Fibroblast of lung (primary cell): ENCODE measurements at places on chromosomes 16 and 17. TPM values are rescaled to one million over a fixed set of nuclear protein-coding genes. Genes with fewer than 3 reads are reported as not detected.

DNA sequence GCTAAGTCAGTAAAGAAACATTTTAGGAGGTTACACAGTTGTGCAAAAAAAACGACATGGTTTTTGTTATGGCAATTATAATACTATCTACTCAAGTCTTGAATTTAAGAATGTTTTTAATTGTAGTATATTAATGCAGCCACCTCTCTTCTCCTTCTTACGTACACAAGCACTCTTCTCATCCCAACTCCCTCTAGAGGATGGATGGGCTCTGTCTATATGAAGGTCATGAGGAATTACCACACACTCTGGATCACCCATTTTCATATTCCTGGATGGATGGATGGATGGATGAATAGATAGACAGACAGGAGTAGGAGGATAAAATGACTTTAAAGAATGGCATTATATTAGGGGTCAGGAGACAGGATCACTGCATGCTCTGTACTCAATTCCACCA lies 120.0 kb downstream of the PHKB start:
- no peaks in the 10 kb centered on the region for H3K36me3 ChIP-seq
- H3K27me3 ChIP-seq: no peaks in the 10 kb centered on the region
- no peak overlapping the region for H3K4me3 ChIP-seq

DNA sequence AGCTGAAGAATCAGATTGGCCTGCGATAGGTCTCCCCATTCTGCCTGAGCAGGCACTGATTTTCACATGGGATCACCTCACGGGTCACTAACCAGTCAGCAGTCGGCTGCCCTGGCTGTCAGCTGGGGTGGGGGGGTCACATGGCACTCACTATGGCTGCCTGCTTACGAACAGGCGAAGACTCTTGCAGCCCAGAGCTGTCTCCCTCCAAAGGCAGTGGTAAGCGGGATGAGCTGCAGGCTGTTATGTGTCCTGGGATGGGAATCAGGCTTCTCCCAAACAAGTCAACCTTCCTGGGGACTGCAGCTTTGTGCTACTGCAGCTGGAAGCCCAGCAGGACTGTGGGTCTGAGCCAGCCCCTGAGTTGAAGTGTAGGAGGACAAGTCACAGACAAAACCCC lies 29.0 kb upstream of the ADORA2B start:
- no peak for DNase-seq
- H3K4me3 ChIP-seq: no peak overlapping the region
- H3K36me3 ChIP-seq: no peaks in the 10 kb centered on the region
- no peaks in the 10 kb centered on the region for H3K27me3 ChIP-seq

DNA sequence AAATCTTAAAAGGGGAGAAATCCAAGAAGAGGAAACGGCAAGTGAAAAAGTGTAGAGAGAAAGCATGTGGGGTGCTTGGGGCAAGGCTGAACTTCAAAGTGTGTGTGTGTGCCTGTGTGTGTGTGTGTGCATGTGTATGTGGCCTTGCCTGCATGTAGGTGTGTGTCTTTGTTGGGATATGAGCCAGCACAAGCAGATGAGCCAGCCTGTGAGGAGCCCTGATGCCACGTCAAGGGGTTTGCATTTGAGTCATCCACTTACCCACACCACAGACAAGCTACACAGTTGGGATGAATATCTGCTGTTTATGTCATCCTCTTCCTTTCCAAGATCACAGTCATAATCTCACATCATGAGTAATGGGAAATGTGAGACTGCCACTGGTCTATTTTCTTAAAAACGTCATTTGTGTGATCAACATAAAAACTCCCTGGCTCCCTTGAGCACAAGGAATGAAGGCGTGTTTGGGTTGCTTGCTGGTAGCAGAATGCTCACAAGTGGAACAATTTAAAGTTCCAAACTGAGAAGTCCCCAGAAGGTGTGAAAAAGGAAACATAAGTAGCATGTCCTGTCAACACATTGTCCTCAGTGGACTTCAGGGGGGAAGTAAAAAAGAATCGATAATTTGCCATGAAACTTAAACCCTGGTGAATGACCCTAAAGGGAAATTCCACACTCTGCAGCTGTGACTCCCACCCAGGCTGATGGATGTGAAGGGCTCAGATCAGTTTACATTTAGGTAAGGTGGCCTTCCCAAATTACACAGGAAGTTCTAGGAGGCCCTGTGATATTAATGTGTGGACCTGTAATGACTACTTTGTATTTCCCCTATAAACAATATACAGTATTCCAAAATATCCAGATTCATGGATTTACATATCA lies 14.7 kb downstream of the KCTD19 start:
- DNase-seq: peak; percentile 100
- H3K36me3 ChIP-seq: no peaks in the 10 kb centered on the region
- H3K4me1 ChIP-seq: peaks cover 15% of the 10 kb centered on the region
- H3K27ac ChIP-seq: peak overlapping the region; percentile 87

DNA sequence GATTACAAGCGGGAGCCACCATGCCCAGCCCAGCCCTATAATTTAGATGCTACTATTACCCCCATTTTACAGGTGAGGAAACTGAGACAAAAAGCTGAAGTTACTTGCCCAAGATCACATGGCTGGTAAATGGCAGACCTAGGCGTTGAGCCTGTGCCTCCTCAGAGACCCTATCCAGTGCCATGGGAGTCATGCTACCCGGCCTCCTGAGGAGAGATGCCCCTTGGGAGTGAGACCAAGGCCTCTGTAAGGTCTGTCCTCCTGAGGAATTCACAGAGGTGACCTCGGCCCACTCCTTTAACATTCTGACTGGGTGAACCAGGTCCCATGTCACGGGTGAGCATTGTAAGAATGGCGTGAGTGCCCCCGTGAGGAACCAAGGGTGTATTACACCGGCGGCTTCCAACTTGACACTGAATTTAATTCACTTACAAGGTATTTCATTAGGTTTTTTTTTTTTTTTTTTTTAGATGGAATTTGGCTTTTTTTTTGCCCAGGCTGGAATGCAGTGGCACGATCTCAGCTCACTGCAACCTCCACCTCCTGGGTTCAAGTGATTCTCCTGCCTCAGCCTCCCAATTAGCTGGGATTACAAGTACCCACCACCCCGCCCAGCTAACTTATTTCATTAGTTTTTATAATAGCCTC lies 95.7 kb downstream of the ABCC6 start:
- no peaks in the 10 kb centered on the region for H3K27me3 ChIP-seq
- H3K36me3 ChIP-seq: peaks cover 25% of the 10 kb centered on the region
- no peaks in the 10 kb centered on the region for H3K4me1 ChIP-seq

Gene GOSR2
- polyA plus RNA-seq: 59.8 and 72.8 TPM in 2 replicates

Gene TOP3A
- 12.7 and 17.5 TPM in 2 replicates for polyA plus RNA-seq

DNA sequence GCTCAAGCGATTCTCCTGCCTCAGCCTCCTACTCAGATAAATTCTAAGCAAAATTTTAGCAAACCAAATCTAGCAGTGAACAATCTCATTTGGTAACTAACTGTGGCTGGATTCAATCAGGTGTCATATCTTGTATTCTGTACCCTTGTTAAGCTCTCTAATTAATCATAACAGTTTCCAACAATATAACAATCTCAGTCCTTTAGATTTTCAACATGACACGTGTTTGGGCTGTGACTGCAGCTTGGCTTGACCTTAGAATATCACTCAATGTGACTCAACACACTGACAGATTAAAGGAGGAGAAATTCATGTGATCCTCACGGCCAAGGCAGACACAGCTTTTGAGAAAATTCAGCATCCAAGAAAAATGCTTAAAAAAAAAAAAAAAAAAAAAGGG lies 133.6 kb downstream of the BANP start:
- H3K4me1 ChIP-seq: peaks cover 8% of the 10 kb centered on the region
- peak; percentile 62 for DNase-seq
- peaks cover 3% of the 10 kb centered on the region for H3K27me3 ChIP-seq
- no peak overlapping the region for H3K4me3 ChIP-seq
- H3K27ac ChIP-seq: peak overlapping the region; percentile 13
- no peaks in the 10 kb centered on the region for H3K36me3 ChIP-seq

DNA sequence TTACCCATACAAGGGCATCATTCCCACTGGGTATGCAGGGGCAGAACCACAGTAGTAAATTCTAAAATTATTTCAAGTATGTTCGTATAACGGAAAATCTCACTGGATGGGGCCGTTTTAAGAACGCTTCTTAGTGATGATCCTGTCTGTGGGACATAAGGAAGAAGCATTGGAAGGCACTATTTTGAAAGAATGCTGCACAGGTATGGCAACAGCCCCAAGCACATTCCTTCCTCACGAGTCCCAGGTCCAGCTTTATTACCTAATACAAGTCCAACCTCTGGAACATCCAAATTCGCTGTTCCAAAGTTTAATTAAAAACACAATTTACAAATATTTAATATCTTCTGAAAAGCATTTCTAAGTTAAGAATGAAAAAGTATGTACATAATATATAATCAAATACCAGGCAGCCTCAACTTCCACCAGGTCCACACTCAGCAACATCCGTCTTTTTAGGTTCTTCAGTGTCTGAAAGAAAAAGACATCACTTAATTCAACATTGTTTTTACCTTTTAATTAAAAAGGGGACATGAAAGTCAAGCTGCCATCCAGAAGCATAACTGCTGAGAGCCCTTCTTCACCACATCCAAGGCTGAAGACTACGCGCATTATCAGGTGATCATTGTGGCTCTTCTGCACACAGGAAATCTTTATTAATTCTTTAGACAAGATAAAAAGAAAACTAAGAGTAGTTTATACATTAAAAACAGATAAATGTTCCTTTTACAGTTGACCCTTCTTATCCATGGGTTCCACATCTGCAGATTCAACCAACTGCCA lies 49.8 kb downstream of the BRD7 start:
- DNase-seq: no peak
- peaks cover 12% of the 10 kb centered on the region for H3K36me3 ChIP-seq
- H3K27ac ChIP-seq: no peak overlapping the region
- no peaks in the 10 kb centered on the region for H3K4me1 ChIP-seq

DNA sequence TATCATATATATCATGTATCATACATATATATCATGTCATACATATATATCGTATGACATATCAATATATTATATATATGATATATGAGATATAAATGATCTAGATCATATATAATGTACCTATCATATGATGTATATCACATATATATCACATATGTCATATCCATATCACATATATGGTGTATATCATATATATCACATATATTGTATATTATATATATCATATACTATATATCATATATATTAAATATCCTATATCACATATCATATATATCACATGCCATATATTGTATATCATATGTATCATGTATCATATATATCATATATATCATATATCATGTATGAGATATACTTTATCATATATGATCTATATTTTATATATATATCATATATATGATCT lies 355.9 kb upstream of the RBFOX1 start:
- H3K4me3 ChIP-seq: no peak overlapping the region
- no peak overlapping the region for H3K27ac ChIP-seq
- H3K4me1 ChIP-seq: no peaks in the 10 kb centered on the region
- DNase-seq: no peak
- no peaks in the 10 kb centered on the region for H3K27me3 ChIP-seq
